Stimulated activated CD8-positive, alpha-beta memory T cell treated with anti-CD3 and anti-CD28 coated beads, Interleukin-2, amount 100 ng/mL, for 1 hour (primary cell): ENCODE measurements at places on chromosomes 7 and 10.

GRCh38 chr7:106501605-106502580 lies 159.1 kb downstream of the CCDC71L start:
- no peak for DNase-seq

- no peak for DNase-seq
These were observed 3.2 kb upstream of the ZNF248 start for GRCh38 chr10:37860494-37861190.

DNA sequence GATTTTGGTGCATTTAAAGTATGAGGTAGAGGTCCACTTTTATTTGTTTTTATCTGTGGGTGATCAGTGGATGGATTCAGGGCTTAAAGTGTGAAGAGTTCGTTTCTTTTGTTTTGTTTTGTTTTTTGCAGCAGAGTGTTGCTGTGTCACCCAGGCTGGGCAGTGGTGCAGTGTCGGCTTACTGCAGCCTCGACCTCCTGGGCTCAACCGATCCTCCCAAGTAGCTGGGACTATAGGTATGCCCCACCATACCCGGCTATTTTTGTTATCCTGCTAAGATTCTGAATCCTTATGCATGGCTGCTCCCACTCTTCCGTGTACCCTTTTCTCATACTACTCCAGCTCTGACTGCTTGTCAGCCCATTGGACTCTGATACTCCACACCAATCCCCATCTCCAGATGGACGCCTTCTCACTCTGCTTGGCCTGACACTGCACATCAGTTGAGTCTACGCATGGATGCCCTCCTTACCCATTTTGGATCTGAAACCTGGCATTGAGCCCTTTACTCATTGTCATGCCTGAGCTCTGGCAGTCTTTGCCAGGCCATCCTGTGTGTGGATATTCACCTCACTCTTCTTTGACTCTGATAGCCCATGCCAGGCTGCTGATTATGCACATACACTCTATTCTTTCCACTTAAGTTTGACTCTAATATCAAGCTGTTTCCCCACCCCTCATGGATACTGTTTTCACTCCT lies 119.5 kb downstream of the CCSER2 start:
- DNase-seq: no peak

DNA sequence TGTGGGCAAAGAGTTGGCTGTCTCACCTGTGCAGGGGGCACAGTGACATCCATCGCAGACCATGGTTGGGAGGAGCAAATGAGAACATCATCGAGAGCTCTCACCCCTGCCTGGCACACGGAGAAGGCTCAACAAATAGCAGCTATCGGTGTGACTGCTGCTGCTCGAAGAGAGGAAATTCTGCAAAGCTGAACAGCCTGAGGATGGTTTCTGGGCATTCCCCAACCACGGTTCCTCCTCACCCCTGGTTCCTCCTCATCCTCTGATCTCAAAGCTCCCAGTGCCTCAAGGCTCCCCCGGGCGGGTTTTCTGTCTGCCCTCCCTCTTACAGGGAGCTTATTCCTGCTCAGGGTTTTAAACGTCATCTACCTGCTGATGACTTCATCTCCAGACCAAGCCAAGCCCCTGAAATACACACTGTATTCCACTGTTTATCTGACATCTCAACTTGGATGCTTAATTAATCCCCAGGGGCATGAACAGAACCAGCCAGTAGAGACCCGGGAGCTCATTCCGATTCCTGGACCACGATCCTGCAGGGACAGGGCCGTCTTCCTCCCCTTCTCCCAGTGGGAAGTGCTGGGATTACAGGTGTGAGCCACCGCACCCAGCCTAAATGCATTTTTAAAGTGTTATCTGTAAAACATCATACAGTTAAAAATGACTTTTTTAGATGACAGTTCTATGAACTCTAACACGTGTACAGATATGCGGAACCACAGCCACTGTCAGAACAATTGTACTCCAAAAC lies 19.5 kb upstream of the NOM1 start:
- DNase-seq: no peak

- DNase-seq: no peak
These were observed 652 bp downstream of the KAZALD1 start for GRCh38 chr10:101062232-101063049.

GRCh38 chr7:18610331-18610948 lies 114.9 kb downstream of the HDAC9 start:
- DNase-seq: no peak

GRCh38 chr7:36765605-36766004 lies 41.3 kb upstream of the AOAH start:
- no peak for DNase-seq

GRCh38 chr10:121335386-121335925 lies 262.8 kb downstream of the FGFR2 start:
- no peak for DNase-seq

GRCh38 chr10:50152792-50153272 lies 85.1 kb downstream of the WASHC2A start:
- no peak for DNase-seq

DNA sequence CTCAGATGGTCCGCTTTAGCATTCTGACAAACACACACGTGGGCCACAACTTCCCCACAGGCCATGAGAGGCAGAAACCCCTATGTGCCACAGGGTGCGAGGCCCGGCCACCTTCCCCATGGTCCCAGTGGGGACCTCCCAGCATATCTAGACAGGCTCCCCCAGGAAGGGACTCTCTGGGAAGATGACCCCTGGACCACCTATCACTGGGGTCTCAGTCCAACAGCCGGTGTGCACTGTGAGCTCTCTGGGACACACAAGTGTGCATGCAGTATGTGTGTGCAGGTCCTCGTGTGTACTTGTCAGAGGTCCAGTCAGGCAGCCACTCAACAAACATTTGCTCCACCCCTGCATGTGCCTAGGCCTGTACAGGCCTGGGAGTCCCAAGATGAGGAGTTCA lies 18.7 kb downstream of the GRID1 start:
- no peak for DNase-seq

- DNase-seq: no peak
These were observed 153.5 kb downstream of the ELFN1 start for GRCh38 chr7:1823376-1824150.

- DNase-seq: no peak
These were observed 4.1 kb downstream of the BAIAP2L1 start for GRCh38 chr7:98396768-98397167.

DNA sequence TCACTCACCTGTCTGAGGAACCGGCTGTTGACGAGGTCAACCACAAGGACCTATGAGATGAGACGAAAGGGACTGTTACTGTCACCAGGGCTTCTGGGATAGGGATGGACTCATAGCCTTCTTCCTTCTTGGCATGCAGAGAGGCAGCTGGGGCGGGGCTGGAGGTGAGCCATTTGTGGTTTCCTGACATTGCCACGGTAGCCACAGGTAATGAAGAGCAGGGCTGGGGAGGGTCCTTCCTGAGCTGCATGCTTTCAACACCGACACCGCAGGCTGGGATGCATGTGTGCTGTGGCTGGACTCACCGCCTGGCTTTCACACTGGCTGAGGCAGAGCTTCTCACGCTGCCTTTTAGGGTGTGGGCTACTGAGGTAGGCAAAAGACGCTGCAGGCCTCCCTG lies 46.4 kb upstream of the MKRN1 start:
- DNase-seq: no peak

GRCh38 chr7:50330696-50331095 lies 26.2 kb downstream of the IKZF1 start:
- no peak for DNase-seq

DNA sequence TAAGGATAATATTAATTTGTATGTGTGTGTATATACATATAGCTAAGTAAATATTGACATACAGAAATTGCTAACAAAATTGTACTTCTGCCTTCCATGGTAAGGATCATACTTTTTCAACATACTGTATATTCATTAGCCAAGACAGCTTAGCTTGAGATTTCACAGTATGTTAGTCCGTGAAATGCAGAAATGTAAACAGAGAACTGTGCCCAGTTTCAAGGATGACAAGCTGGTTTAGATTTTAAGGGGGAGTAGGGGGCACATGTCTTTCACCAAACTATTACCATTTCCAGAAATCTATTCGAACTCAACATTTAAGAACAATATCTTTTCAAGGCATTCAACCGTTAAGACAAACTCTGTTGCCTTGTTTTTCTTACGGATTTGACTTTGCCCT lies 182.2 kb downstream of the SORCS1 start:
- DNase-seq: no peak

DNA sequence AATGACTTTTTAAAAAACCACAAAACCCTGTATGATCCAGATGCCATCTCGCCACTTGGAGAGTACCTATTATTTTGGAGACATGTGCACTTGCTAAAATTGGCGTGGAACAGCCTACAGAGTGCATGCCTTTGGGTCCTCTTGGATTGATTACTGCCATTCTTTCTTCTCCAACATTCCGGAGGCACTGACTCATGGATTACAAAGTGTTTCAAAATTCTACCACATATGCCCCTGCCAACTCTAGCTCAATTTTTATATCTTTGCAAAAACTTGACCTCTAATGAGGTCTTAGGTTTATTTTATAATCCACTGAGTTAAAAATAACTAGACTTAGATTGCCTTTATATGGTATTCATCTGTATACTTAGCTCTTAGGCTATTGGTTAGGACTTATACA lies 55.8 kb upstream of the KIF5B start:
- no peak for DNase-seq

DNA sequence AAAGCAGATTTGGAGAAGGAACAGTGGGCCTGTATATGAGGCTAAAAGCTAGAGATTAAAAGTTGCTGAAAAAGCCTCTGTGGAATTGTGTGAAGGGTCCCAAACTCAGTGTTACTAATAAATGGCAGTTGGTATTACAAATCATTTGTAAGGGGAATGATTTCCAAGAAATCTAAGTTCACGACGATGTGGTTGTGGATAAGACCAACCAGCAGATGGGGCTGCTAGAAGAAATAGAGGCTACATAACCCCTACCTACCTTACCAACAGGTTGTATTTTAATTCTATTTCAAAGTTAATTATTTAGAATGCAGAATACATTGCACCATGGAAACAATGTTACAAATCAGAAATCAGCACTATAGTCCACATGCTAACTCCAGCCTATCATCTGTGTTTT lies 377.1 kb downstream of the HPSE2 start:
- DNase-seq: no peak

DNA sequence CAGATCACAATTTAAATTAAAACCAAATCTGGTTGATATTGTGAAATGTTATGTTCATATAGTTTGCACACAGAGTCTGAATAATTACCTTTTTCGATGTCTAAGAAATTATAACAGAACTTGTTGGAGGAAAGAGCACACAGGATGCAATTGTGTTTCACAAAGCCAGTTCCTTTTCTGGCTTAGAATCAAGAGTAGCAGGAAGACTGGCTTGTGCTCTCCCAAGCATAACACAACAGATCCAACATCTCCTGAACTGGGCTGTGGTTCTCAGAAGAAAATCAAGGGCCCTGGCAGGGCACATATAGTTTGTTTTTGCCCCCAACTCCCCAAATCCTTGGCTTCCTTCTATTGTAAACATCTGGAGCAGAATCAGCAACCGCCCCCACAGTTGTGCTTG lies 62.7 kb downstream of the LRRC4 start:
- DNase-seq: no peak

GRCh38 chr7:128172151-128172550 lies 68.9 kb upstream of the LEP start:
- no peak for DNase-seq

DNA sequence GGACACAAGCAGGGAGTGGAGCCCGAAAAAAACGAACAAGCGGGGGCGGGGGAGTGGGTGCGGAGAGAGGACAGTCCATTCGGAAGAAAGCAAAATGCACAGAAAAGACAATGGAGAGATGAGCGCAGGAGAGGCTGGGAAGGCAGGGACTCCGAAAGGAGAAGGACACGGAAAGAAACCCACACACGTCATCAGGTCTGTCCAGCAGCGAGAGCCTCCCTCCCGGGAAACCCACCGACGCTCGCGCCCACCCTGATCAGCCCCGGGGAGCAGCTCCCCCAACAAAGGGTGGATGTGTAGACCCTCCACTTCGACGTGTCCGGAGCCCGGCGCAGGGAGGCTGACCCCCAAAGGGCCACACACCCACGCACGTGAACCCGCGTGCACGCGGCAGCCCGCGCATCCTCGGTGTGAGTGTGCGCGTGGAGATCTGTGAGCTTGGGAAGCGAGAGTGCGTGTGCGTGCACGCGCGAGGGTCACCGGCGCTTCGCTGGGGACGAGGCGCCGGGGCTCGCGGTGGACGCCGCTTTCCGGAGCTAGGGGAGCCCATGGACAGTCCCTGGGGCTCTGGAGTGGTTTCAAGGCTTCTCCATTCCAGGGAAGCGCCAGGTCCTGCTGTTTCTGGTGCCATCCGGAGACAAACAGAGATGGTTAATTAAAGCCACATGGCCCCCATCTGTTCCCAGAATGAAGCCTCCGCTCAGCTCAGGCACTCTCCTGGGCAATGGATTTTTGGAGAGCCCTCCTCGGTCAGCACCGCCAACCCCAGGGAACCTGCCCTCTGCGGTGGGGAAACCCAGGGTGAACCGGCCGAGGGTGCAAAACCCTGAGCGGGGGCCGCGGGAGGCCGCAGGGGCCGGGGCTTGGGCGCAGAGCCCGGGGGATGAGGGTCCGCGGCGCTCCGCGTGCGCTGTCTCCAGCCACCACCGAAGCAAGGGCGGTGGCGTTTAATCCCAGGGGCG lies 916 bp downstream of the LAMB1 start:
- no peak for DNase-seq

DNA sequence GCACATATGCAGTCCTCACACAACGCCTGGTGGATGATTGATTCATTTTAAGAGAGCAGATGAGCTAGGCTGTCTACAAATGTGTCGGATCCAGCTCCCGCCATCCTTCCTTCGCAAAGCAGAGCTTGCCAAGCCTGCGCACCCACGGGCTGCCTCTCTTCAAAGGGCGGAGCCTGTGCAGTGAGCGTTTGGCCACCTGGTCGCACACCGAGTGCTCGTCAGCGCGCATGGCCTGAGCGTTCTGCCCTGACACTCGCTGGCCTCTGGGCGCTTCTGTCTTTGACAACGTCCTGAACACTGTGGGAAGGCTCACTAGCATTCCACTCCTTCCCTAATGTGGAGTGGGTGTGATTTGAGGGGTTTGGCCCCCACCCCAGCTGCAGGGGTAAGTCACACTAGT lies 47.1 kb upstream of the TMEM72 start:
- no peak for DNase-seq

- DNase-seq: no peak
These were observed 21.6 kb downstream of the DKK1 start for GRCh38 chr10:52335665-52336064.

DNA sequence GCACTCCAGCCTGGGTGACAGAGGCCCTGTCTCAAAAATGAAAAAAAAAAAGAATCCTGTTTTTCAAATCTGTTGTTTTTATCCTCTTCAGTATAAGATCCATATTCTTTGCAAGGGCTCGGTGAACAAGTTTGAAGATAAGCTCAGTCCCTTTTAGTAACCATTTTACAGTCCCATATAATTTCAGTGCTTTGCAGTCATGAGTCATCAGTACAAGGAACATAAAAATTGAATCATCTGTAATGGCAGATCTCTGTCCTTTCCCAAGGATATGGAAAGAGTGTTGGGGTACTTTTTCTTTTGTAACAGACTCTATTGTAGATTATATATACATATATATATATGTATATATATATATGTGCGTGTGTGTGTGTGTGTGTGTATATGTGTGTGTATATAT lies 52.2 kb upstream of the ZPBP start:
- no peak for DNase-seq

DNA sequence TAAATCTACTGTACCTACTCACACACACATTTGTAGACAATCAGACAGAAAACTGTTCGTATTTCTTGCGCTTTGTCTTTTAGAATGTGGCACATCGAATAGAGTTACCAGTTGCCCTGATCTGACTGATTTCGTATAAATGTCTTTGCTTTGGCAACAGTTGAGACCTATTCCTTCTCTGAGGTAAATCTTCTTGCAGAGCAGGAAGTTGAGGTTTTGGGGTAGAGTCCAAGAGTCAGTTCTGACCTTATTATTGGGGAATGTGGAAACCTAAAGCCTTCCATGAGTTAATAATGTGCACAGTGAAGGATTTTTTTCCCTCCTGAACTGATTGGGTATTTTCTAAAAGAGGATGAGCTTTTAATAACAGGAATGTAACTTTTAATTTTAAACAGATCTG lies 135.3 kb downstream of the KIAA1217 start:
- DNase-seq: no peak
